Astrocyte (in vitro differentiated cells and primary cell): ENCODE measurements at places on chromosomes 4 and X. TPM values are rescaled to one million over a fixed set of nuclear protein-coding genes. Genes with fewer than 3 reads are reported as not detected.

Gene PTCHD1
- total RNA-seq: 0.05 and 0.14 TPM in 2 replicates

DNA sequence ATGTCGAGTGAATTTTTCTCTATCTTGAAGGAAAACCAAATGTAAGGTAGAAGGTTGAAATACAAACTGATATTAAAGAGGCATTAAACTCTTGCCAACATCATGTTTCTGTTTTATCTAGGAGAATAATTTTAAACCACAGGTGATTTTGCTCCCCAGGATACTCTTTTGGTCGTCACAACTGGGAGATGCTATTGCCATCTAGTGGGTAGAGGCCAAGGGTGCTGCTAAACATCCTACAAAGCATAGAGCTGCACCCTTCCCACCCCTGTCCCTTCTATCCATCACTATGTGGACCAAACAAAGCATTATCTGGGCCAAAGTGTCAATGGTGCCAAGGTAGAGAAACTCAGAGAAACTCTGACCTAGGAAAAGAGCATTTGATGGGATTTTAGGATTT, 154.6 kb upstream of the MAGEB2 start:
- no peaks in the 10 kb centered on the region for H3K4me1 ChIP-seq
- H3K27me3 ChIP-seq: no peaks in the 10 kb centered on the region
- H3K36me3 ChIP-seq: no peaks in the 10 kb centered on the region
- no peak overlapping the region for H3K27ac ChIP-seq
- H3K4me3 ChIP-seq: no peak overlapping the region
- DNase-seq: no peak

Gene PWWP3B
- total RNA-seq: 3.1 and 3.3 TPM in 2 replicates

- no peaks in the 10 kb centered on the region for H3K36me3 ChIP-seq
- H3K4me3 ChIP-seq: no peak overlapping the region
- no peak overlapping the region for H3K27ac ChIP-seq
These were observed 345.3 kb downstream of the GABRG1 start for GRCh38 chr4:45778514-45778913.

GRCh38 chrX:22192419-22193060, 80.2 kb upstream of the CBLL2 start:
- no peaks in the 10 kb centered on the region for H3K36me3 ChIP-seq
- DNase-seq: peak; percentile 15
- H3K27me3 ChIP-seq: no peaks in the 10 kb centered on the region
- no peak overlapping the region for H3K4me3 ChIP-seq
- H3K27ac ChIP-seq: no peak overlapping the region

- H3K4me3 ChIP-seq: no peak overlapping the region
- no peak for DNase-seq
- H3K36me3 ChIP-seq: no peaks in the 10 kb centered on the region
- H3K27ac ChIP-seq: no peak overlapping the region
- no peaks in the 10 kb centered on the region for H3K27me3 ChIP-seq
These were observed 9.7 kb downstream of the HOPX start for GRCh38 chr4:56671373-56671772.

GRCh38 chrX:138128027-138128671, 562.2 kb downstream of the ZIC3 start:
- no peak overlapping the region for H3K4me3 ChIP-seq
- H3K27ac ChIP-seq: no peak overlapping the region
- DNase-seq: peak; percentile 9
- peaks cover 5% of the 10 kb centered on the region for H3K4me1 ChIP-seq

Gene REPS2
- 1.2 and 1.3 TPM in 2 replicates for total RNA-seq

DNA sequence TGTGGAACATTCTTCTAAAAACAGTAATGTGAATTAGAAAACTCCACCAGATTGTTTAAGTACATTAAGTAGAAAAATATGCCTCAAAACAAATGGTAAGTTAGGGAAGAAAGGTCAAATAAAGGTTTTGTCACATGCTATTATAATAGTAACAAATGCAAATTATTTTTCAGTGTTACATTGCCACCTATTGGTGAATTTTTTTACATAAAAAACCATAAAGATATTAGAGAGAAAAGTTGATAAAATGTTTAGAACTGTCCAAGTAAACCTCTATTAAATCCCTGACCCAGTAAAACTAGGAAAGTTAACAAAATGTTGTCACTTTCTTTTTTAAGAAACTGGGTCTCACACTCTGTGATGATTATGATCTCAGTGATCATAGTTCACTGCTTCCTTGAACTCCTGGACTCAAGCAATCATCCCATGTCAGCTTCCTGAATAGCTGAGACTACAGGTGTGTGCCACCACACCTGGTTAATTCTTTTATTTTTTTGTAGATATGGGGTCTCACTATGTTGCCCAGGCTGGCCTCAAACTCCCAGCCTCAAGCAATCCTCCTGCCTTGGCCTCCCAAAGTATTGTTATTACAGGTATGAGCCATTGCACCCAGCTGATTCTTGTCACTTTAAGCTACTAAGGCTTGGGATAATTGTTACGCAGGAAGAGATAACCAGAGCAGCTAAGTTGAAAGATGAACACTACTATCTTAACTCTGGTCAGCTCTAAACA, 157.6 kb downstream of the ATRX start:
- H3K27ac ChIP-seq: no peak overlapping the region
- H3K36me3 ChIP-seq: peaks cover 2% of the 10 kb centered on the region
- no peak for DNase-seq
- no peaks in the 10 kb centered on the region for H3K27me3 ChIP-seq
- no peak overlapping the region for H3K4me3 ChIP-seq
- no peaks in the 10 kb centered on the region for H3K4me1 ChIP-seq

DNA sequence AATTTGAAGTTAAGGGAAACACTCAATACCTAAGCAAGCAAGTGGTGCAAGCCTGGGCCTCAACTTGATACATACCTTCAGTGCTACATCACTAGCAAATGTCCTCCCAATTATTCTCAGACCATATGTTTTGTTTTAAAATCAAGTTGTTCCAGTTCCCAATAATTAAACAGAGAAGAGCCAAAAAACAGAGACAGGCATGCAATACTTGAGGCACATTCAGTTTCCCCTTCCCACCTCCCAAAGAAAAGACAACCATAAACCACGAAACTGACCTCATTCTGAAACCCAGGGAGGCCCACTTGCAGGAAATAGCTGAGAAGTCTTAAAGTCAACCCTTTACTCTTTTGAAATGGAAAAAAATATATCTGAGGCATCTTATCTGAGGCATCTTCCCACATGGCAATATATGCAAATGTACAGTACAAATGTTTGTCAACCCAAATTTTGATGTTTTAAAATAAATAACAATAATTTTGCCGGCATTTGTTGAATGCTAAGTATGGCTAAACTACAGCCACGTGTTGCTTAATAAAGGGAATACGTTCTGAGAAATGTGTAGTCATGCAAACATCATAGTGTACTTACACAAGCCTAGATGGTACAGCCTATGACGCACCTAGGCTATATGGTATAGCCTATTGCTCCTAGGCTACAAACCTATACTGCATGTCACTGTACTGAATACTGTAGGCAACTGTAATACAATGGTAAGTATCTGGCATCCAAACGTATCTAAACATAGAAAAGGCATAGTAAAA, 147.5 kb downstream of the TSPAN5 start:
- peaks cover 4% of the 10 kb centered on the region for H3K36me3 ChIP-seq
- DNase-seq: peak; percentile 94
- no peaks in the 10 kb centered on the region for H3K27me3 ChIP-seq
- H3K27ac ChIP-seq: peak overlapping the region; percentile 68

Gene SLC49A3
- 6.2 and 9.2 TPM in 2 replicates for total RNA-seq

DNA sequence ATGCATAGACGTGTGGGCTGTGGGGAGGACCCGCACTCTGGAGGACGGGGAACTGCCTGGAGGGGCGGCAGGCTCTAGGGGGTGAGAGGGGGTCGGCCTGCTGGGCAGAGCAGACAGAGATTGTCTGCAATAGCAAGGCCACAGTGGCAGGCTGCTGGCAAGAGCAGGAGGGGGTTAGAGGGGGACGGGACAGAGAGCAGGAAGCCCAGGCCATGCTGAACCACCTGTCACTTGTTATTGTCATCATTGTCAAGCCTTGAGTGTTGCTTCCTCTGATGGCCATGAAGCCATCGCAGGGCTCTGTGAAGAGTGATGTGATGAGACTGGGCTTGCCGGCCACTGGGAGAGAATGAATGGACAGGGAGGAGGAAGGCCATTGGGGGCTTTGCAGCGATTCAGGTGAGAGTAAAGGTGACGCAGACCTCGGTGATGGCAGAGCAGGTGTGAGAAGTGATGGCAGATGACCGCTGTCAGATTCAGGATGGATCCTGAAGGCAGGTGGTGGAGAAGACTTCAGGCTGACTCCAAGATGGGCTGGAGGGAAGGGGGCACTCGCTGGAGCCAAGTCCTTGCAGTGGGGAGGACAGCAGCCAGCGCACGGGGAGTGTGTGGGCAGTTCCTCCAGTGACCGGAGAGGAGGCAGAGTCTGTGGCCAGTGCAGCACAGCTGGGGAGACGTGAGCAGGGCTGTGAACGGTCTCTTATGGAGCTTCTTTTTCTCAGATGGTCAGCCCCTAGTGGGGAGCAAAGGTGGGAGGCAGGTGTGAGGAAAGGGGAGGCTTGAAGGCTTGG, 43.6 kb downstream of the HTT-AS start:
- H3K36me3 ChIP-seq: no peaks in the 10 kb centered on the region
- no peak overlapping the region for H3K27ac ChIP-seq
- no peaks in the 10 kb centered on the region for H3K4me1 ChIP-seq
- no peak overlapping the region for H3K4me3 ChIP-seq
- H3K27me3 ChIP-seq: peaks cover 2% of the 10 kb centered on the region

DNA sequence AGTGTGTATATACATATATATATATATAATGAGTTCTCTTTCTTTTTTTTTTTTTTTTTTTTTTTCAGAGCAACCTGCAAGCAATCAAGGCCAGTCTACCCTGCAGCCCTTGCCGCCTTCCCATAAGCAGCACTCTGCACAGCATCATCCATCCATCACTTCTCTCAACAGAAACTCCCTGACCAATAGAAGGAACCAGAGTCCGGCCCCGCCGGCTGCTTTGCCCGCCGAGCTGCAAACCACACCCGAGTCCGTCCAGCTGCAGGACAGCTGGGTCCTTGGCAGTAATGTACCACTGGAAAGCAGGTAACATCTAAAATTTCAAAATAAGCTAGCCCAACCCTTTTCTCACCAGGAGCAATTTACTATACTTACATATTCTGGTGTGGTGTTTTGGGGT, 316.3 kb downstream of the DCTD start:
- H3K27me3 ChIP-seq: no peaks in the 10 kb centered on the region
- H3K27ac ChIP-seq: no peak overlapping the region
- no peak for DNase-seq
- H3K4me1 ChIP-seq: peaks cover 12% of the 10 kb centered on the region
- no peak overlapping the region for H3K4me3 ChIP-seq
